ENCODE measurements at places on chromosomes 4 and X.

DNA sequence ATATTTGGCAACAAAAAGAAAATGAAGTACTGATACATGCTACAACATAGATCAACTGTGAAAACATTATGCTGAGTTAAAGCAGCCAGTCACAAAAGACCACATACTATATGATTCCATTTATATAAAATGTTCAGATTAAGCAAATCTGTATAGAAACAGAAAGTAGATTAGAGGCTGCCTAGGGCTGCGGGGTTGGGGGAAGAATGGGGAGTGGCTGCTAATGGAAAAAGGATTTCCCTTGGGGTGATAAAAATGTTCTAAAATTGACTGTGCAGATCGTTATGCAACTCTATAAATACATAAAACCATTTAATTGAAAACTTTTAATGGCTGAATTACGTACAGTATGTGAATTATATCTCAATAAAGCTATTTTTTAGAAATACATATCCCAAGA, 46.8 kb downstream of the NEK1 start:
- DNase-seq = peak; percentile 16

DNA sequence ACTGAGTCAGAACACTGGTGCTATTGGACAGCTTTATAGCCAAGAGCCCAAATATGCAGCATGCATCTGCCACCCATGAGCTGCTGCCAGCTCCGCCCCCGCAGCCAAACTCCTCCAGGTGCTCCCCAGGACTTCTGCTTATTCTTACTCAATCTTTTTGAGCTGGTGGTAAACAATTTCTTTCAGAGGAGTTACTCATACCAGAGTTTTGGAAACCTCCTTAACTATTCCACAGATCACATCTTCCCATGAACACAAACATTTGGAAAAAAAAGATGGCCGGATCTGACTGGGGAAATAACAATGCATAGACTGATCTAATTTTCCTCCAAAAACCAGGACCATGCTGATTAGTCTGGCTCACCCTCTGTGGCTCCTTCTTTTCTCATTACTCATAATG, 399.9 kb downstream of the GPM6A start:
- DNase-seq = no peak

- no peak for DNase-seq
Observed at GRCh38 chr4:62513306-62513705, 1313.2 kb downstream of the ADGRL3 start.

GRCh38 chr4:83258461-83258860, 26.1 kb downstream of the COQ2 start:
- DNase-seq = no peak

- no peak for DNase-seq
Observed at GRCh38 chrX:124256629-124257380, 75.7 kb upstream of the TEX13D start.

GRCh38 chrX:68998716-68999115, 166.5 kb downstream of the PJA1 start:
- DNase-seq = no peak

GRCh38 chrX:71181558-71181909, 36.9 kb downstream of the NLGN3 start:
- peak; percentile 38 for DNase-seq

GRCh38 chr4:61380865-61381264, 180.7 kb downstream of the ADGRL3 start:
- no peak for DNase-seq

Measured in lung microvascular endothelial cell (primary cell).